Right renal cortex interstitium (tissue), 3 donors: ENCODE measurements at places on chromosomes 2 and 18. TPM values are rescaled to one million over a fixed set of nuclear protein-coding genes. Genes with fewer than 3 reads are reported as not detected.
A peak's percentile ranks its signal among the peaks of the same experiment; 100 is the strongest.

Gene KLHL30
- polyA plus RNA-seq = 0.18 TPM

- DNase-seq = no peak
These were observed 84.9 kb downstream of the SLC8A1 start for GRCh38 chr2:40367032-40367431.

GRCh38 chr2:24920098-24920808 is at the start of gene ADCY3:
ADCY3 (minus strand) TSS chr2:24920237; CDS start chr2:24918987, 1,250 bp downstream.
- DNase-seq = no peak

- DNase-seq = no peak
These were observed 164.1 kb downstream of the MYCN start for GRCh38 chr2:16104315-16104948.

Gene SLC11A1
- polyA plus RNA-seq = 0.98 TPM

DNA sequence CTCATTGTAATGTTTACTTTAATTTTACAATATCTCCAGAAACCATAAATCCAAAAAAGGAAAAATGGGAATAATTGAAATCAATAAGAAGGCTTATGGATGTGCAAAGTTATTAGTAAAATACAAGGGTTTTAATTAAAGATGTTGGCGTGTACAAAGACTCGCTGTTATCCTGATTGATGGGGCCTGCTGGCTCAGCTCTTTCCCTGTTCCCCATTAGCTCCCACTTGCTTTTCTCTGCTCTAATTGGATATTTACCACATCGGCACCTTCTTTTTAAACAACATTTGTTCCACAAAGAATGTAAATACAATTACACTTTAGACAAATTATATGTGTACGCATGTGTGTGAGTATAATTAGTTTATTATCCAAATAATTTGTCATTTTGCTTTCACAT is 796.6 kb downstream of the ERBB4 start:
- DNase-seq = no peak

- DNase-seq = no peak
These were observed 21.7 kb downstream of the MIB1 start for GRCh38 chr18:21762181-21762772.

DNA sequence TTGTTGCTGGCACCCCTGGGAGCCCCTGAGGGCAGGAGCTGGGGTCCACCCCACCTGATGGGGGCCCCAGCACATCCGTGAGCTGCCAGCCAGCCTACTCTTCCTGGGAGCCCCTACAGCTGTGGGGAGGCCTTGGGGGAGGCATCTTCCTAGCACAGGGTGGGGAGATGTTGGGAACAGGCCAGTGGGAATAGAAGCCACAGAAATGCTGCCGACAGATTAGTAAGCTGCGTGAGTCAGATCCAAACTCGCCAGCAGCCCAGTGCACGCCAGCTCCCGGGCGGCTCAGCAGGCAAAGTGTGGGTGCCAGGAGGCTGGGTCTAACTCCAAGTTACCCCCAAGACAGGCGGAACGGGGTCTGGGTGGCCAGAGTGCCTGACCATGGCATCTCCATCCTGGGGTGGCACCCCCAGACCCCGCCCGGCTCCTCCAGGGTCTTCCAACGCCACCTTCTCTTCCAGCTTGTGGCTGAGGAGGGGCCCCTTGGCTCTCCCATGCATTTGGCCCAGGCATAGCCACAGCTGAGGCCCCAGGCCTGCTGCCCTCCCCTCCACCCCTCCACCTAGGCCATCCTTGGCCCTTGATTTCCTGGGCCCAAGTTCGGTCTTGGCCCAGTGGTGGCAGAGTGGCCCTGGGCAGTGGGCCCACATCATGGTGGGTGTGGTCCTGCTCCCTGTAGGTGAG is 15.3 kb downstream of the CROCC2 start:
- no peak for DNase-seq

- peak; percentile 82 for DNase-seq
These were observed 972 bp upstream of the RASGRP3 start for GRCh38 chr2:33475224-33476130.

DNA sequence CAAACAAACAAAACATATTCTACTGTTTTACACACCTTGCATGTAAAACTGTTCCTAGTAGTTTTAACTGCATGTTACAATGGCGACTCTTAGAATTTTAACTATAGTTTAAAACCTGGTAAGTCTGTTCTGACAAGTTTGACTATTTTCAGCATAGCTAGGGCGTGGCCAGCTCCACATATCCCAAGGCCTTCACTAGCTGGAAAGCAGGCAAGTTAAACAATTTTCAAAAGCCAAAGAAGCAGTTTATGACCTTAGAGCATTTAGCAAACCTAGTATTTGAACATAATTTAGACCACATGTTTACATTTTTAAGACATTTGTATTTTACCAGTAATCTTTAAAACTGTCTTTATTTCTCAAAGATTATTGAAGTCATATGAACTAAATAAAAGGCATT is 402.8 kb upstream of the SYT4 start:
- no peak for DNase-seq

GRCh38 chr18:31576670-31577069 is 15.0 kb upstream of the TTR start:
- DNase-seq = no peak

Gene COL4A4
- polyA plus RNA-seq = 49.7 TPM

- no peak for DNase-seq
These were observed 17.0 kb downstream of the BZW1 start for GRCh38 chr2:200828572-200829257.

Gene AQP12A
- polyA plus RNA-seq = not detected

- no peak for DNase-seq
These were observed 30.1 kb downstream of the SPRED2 start for GRCh38 chr2:65402323-65402722.

GRCh38 chr2:215828528-215829184 is 184.7 kb downstream of the MREG start:
- DNase-seq = no peak

DNA sequence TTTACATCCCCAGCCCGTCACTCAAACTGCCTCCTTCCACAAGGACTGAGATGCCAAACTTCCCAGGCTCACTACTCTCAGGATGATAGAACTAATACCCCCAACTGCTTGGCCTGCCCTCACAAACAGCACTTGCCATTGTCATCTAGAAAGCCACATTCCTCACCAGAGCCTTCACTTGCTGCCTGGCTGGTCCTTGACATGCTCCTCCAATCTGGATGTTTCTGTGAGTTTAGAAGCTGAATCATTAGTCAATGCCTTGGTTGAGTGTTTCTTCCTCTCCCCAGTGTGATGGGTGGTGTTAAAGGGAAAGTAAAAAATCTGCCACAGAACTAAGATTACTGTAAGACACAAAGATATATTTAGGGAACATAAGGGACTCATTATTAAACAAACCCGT is 52.5 kb downstream of the MARCHF4 start:
- no peak for DNase-seq

GRCh38 chr2:78263571-78263970 is 741.4 kb upstream of the LRRTM4 start:
- no peak for DNase-seq

DNA sequence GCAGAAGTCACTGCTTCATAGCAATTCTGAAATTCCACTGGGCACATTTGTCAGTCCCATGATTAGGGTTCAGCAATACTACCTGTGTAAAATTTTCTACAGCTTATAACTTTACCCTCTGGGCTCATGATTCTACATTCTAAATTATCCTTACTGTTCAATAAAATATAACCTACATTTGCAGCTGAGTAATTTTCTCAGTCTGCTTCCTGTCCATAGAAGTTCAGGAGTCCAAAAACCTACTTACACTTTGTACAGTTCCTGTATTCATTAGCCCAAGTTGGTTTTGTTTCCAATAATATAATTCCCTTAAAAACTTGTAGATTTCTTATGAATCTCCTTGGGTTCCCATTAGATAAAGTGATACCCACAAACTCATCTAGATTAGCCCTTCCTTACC is 295.3 kb downstream of the SP3 start:
- DNase-seq = no peak

GRCh38 chr2:147273106-147273505 is 571.7 kb upstream of the ACVR2A start:
- DNase-seq = no peak
